Cortex of kidney (tissue), 1 donor: ENCODE measurements at places on chromosomes 7 and 10.

GRCh38 chr10:62462461-62462860 is 88.3 kb downstream of the ZNF365 start:
- DNase-seq, result no peak

DNA sequence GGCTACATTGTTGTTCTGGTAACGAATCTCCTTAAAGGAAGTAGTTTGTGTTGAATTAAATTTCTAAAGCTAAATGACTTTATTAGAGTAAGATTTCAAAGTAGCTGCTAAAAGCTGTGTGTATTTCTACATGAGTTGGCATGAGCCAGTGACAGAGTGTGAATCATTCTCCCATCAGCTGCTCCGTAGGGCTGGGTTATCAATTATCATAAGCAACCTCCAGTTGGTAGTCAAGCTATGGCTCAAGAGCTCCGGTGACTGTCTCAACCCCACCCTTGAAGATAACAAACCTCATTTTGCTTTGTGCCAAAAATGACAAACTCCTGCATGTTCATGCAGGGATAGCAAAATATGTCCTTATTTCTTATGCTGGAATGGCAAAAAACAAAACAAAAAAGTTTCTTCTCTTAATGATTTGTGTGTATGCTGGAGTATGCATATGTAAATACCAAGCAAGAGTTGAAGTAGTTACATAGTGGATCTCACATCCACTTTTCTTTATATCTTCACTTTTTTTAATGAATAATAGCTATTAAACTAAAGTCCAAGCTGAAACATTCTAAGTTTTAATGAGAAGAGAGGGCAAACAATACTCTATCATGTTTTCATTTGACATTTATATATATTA is 249.4 kb downstream of the CACNA2D1 start:
- no peak for DNase-seq

GRCh38 chr7:70092314-70093204 is 494.3 kb downstream of the AUTS2 start:
- DNase-seq, result no peak

- DNase-seq, result no peak
Measured at GRCh38 chr7:54960517-54960916, 58.3 kb upstream of the EGFR start.

- no peak for DNase-seq
Measured at GRCh38 chr7:47024991-47025390, 556.9 kb downstream of the TNS3 start.

- no peak for DNase-seq
Measured at GRCh38 chr10:70459774-70460490, 18.5 kb upstream of the NODAL start.

DNA sequence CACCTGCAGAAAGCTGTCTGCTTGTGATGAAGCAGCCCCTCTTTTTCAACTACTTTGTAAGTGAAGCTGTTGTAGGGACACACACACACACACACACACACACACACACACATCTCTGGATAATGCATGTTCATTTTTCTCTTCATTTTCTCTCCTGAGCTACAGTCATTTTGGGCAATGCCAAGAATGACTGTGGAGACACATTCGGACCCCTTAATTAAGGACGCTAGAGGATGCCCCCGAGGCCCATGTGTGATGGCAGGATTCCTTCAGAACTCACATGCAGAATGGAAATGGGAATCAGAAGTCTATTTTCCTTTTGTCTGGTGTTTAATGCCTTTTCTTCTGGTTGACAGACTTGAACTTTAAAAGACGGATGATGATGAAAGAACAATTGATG is 56.6 kb downstream of the CLRN3 start:
- no peak for DNase-seq

DNA sequence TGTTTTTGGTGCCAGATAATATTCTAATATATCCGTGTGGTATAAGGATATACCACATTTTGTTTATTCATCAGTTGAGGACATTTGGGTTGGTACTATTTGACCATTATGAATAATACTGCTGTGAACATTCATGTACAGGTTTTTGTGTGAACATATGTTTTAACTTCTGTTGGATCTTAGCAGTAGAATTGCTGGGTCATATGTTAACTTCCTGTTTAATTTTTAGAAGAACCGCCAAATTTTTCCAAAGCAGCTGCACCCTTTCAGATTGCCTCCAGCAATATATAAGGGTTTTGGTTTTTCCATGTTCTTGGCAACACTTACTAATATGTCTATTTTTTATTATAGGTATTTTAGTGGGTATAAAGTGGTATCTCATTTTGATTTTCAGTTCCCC is 22.8 kb downstream of the VPS26A start:
- no peak for DNase-seq

DNA sequence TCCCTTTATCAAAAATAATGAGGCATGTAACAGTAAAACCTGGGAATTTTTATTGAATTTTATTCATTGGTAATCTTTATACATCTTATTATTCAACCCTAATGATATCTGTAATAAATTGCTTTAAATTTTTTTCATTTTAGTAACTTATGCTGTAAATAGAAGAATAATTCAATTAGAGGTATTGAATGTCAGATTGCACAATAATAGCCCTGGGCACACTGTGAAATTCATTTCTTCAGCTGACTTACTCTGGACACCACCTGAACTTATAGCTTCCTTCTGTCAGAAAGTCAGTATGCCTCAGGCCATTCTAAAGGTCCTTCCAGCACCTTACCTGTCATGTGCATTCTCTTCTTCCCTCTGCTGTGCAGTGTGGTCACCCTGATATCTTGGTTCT is 59.2 kb downstream of the ADAM22 start:
- DNase-seq, result no peak

- no peak for DNase-seq
Measured at GRCh38 chr10:484925-485661, 204.4 kb downstream of the DIP2C start.

- no peak for DNase-seq
Measured at GRCh38 chr7:87564296-87564963, 36.3 kb downstream of the ABCB1 start.

- DNase-seq, result no peak
Measured at GRCh38 chr7:41693150-41693997, 9.5 kb downstream of the INHBA start.

DNA sequence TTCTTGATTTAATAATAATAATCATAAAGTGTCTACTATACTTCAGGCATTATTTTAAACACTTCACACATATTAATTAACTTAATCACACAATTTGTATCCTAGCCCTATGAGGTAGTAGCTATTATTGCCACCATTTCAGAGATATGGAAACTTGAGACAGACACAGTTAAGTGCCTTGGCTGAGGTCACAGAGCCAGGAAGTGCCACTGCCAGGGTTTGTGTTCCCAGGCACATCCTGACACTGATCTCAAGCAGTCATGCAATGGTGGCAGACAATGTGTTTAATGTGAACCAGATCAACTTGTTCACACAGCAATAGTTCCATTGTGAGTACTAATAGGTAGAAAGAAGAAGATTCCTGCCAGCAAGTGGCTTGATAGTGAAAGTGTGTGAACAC is 666.0 kb downstream of the SUGCT start:
- no peak for DNase-seq

- DNase-seq, result no peak
Measured at GRCh38 chr7:101819183-101819582, 1.8 kb downstream of the CUX1 start.

DNA sequence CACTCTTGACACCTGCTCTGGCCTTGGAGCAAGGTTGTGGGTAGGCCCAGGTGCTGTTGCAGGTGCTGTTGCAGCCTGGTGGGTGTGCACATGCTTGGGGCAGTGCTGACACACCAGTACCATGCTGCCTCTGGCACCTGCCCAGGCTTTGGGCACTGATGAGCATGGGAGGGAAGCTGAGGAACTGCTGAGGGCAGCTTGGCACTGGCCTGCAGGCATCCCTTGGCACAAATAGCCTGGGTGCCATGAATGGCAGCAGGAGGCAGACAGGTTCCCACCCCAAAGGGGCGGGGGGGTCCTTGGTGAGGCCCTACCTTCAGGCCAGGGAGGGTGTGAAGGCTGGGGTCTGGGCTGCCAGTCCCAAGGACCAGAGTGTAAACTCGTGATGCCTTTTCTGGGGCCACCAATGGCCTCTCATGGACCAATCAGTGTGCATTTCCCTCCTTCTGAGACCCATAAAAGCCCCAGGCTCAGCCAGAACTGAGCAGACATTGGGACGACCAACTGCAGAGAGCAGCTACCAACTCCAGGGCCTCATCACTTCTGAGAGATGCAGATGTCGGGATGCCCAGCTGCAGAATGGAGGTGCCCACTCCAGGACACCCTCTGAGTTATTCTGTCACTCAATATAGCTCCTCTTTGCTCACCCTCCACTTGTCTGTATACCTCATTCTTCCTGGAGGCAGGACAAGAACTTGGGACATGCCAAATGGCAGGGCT is 547.4 kb downstream of the ZWINT start:
- no peak for DNase-seq

DNA sequence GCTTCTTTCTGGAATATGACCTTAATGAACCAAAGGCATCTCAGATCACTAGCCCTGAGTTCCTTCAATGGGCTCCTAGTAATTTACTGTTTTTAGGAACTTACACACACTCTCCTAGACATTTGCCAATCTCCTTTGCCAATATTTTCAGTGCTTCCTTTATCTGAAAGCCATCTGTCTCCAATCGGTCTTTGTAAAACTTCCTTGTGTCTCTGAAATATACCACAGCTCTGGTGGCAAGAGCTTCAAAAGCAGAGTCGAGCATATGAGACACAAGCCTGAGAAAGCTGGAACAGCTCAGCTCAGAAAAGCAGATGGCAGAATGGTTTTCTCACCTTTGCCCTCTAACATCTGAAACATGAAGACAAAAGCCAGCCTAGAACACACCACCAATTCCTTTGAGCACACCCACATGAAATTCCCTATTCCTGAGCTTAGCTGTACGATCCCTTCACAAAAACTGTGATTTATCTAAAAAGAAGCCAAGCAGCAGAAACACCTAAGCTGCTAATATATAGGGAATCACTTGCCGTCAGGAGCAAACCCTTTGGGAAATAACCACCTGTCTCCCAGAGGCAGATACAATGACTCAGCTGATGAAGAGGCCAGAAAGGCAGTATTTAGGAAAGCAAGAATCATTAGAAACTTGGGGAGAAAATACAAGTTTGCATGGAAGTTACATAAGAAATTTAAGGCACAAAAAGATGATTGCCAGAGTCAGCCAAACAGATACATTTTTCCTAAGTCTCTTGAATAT is 70.2 kb upstream of the ANK3 start:
- DNase-seq, result no peak

- no peak for DNase-seq
Measured at GRCh38 chr10:120827251-120827875, 23.8 kb upstream of the WDR11 start.

DNA sequence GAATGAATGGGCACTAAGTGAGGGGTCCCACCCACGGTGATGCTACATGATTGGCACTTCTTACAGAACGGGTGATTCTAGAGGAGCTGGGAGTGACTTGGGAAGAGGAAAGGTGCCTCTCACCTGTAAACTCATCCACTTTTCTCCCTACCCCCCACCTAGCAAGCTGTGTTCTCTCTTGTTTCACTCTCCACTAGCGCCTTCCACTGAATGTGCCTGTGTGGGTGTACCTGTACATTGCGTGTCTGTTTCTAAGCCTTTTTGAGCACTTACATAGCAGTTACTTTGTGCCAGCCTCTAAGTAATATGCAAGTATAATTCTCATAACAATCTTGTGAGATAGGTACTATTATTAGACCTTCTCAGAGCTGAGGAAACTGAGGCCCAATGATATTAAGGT is 133.7 kb upstream of the AGK start:
- no peak for DNase-seq

DNA sequence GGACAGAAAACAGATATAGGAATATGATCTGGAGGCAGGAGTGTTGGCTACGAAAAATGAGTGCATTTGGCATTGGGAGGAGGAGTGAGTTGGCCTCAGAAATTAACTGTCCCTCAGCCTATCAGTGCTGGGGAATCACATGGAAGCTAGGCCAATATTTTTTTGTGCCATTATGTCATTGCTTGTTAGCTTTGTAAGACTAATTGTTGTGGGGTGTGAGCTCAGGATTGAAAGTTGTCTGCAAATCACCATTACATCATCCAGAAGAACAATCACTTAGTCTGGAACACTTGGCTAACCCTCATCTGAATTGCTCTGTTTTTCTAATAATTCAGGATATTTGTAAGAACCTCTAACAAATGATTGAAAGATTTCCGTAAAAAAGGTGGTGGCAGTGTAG is 45.2 kb upstream of the SEMA3D start:
- DNase-seq, result no peak

GRCh38 chr10:117471344-117471874 is 71.1 kb upstream of the EMX2 start:
- no peak for DNase-seq

GRCh38 chr7:130095812-130096211 is 25.5 kb downstream of the KLHDC10 start:
- DNase-seq, result no peak

GRCh38 chr7:20778063-20778721 is 8.5 kb downstream of the SP8 start:
- no peak for DNase-seq

- no peak for DNase-seq
Measured at GRCh38 chr7:72481934-72482333, 69.8 kb upstream of the CALN1 start.

GRCh38 chr10:108877095-108877561 is 1046.2 kb downstream of the XPNPEP1 start:
- DNase-seq, result no peak

- no peak for DNase-seq
Measured at GRCh38 chr10:97279121-97279815, 13.2 kb downstream of the ARHGAP19 start.

DNA sequence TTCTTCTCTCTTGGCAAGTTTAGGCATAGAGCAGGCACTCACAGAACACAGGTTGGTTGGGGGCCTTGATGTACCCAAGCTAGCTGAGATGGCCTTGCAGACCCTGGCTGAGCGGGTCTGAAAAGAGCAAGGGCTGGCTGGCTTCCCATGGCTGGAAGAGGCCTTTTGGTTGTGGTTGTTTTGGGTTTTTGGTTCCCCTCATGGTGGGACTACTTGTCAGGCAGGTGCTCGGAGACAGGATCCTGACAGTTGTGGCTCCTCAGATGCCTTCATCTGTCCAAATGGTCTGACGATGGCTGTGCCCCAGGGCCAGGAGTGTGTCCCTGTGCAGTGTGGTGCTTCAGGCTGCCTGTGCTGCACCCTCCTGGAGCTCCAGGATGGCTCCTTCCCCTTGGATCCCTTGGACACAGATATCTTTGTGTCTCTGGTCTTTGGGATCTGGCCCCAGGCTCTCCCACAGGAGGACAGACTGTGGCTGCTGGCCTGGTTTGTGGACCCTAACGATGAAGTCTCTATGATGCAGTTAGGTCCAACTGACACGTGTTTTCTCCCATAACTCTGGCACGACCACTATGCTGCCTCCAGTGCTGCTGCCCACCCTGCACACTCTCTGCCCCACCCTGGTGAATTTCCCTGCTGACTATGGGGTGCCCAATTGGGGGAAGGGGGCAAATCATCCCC is 321.5 kb upstream of the ZNF32 start:
- DNase-seq, result no peak

DNA sequence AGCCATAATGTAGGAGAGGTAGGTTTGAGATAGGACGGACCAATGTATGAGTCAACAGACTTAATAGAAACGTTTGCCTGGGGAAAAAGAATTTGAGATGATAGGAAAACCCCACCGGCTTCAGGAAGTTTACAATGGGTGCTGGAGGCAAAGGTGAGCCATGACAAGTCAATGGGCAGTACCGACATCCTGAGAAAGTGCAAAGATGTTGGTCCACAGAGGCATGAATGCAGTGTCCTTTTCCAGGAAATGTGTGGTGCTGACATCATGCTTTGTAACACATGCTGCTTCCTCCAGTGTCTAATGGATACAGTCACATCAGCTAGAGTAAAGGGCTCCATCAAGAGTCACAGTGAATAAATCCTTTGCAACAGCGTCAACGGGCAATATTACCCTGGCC is 533.6 kb downstream of the INHBA start:
- no peak for DNase-seq

- DNase-seq, result no peak
Measured at GRCh38 chr7:29627631-29628030, 64.0 kb downstream of the PRR15 start.
